ENCODE measurements at places on chromosomes 2 and 18.

DNA sequence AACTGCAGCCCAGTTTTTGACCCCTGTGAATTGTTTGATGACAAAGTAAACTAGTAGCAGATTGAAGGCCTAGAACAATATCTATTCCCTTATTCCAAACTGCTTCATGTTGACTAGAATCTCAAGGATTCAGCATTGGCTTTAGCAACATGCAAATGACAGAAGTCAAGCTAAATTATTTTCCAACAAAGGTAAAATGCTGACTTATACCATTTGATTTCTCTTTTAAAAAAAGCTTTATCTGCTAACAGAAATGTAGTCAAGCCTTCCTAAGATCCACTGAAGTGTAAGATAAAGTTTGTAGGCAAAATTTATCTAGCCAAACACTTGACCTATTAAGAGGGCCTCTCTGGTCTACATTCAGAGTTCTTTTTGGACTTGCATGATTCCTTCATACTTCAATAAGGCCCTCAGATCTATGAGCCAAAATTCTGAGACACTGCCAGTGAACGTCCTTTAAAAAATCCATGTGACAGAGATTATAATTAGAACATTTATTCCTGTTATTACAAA, 9.5 kb upstream of the CYBRD1 start:
- no peak for DNase-seq

- DNase-seq = no peak
Observed at GRCh38 chr2:112910219-112910618, 746 bp upstream of the IL37 start.

- DNase-seq = no peak
Observed at GRCh38 chr18:79509536-79509930, 113.8 kb downstream of the NFATC1 start.

GRCh38 chr2:239009589-239009961, 161.7 kb downstream of the TWIST2 start:
- DNase-seq = no peak

DNA sequence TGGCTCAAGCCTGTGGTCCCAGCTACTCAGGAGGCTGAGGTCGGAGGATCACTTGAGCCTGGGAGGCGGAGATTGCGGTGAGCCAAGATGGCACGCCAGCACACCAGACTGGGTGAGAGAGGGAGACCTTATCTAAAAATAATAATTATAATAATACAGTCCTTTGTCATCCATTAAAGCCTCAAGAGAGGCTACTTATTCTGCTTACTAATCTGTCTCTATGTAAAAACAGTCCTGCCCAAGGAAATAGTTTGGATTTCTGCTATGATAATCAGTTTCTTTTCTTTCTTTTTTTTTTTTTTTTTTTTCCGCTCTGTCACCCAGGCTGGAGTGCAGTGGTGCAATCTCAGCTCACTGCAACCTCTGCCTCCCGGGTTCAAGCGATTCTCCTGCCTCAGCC, 228.3 kb downstream of the C1D start:
- DNase-seq = no peak

DNA sequence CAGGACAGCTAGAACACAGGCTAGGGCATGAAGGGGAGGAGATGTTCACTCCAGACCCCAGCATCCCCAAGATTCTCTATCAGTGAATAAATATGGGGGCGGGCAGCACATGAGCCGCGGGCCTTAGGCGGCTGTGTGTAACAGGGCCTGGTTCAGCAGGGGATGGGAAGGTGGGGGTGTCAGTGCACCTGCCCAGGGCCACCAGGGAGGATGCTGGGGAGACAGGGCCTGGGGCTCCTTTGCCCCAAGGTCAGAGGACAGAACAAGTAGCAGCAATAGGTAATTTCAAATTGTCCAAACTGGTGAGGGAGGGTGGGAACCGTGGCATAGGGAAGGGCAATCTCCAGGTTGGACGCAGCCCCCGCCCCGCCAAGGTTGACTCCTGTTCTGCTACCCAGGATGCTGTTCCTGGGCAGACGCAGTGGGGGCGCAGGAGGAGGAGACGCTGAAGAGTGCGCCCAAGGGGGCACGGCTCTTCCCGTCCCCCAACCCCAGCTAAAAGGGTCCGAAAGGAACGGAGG, 16.2 kb downstream of the CYP26B1 start:
- DNase-seq = no peak

- DNase-seq = no peak
Observed at GRCh38 chr2:16656784-16657391, 8.7 kb downstream of the CYRIA start.

- DNase-seq = no peak
Observed at GRCh38 chr18:44882163-44882868, 201.6 kb downstream of the SETBP1 start.

GRCh38 chr2:122808286-122808969, 1053.0 kb downstream of the TSN start:
- no peak for DNase-seq

DNA sequence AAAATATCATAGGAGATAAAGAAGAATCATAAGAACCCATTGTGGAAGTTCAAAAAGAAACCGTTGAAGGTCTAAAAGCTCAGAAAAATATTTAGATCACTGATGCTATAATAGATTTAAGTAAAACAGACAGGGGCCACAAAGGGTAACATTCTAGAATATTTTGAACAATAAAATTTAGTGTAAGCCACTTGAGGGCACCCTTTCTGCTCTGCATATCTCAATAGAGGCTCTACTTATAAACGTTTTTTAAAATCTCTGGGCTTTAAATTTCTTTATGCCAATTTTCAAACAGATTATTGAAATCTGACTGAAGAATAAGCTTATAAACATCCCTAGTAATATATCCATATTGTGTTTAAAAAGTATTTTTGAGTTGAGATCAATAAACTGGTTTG, 57.6 kb upstream of the IL1RL1 start:
- DNase-seq = no peak

DNA sequence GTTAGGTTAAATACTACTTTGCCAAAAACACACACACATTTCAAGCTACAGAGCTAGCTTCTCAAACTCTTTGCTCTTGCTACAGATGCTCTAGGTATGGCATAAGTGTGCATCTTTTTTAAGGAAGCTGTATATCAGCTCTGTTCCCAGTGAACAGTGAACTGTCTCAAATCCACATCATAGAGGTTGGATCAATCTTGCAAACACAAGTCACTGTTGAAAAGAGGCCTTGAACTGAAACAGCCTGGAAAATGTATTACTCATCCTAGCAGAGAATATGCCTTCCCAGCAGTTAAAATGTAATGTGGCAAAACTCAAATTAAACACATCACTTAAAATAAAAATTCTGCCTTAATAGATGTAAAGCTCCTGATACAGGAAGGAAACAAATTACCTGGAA, 151.8 kb downstream of the WDPCP start:
- no peak for DNase-seq

Measured in stimulated activated CD4-positive, alpha-beta T cell treated with anti-CD3 and anti-CD28 coated beads, Interleukin-2, amount 100 ng/mL, for 4 hours (primary cell).